Globus pallidus (tissue), 1 donor: ENCODE measurements at places on chromosomes 3 and 15.

DNA sequence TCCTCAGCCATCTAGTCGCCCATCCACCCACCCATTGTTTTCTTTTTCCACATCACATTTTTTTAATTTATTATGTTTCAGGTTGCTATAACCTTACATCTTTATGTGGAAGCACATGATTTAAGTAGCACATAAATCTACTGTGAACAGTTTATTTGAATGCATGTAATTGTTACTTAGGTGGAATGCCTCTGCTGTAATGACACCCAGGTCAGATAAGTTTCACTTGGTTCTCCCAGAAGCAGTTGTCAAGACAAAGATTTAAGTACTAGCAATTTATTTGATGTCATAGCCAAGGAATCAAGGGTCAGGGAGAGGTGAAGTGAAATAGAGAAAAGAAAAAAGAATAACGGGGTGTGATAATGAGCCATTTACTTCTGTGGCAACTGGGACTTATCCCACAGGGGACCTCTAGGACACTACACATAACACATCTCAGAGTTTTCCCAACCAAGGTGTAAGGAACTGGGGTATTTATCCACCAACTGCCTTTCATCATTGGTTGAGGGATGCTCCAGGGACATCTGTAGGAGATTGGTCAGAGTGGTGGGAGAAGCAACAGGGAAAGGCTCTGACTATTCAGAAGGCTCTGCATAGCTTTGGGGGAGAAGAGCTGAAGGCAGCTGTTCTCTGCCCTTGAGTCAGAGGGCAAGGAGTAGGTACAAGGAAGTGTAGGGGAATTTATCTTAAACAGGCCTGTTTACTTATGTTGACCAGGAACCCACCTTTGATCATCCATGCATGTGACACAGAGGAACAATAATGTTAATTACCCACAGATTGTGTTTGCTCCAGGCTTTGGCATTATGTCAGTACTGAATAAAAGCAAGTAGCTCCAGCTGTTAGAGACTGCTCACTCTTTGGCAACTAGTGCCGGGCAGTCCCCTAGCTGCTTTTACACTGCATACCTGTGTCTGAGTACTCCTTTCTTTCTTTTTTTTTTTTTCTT lies 94.8 kb downstream of the CD200R1L start:
- no peak for DNase-seq

DNA sequence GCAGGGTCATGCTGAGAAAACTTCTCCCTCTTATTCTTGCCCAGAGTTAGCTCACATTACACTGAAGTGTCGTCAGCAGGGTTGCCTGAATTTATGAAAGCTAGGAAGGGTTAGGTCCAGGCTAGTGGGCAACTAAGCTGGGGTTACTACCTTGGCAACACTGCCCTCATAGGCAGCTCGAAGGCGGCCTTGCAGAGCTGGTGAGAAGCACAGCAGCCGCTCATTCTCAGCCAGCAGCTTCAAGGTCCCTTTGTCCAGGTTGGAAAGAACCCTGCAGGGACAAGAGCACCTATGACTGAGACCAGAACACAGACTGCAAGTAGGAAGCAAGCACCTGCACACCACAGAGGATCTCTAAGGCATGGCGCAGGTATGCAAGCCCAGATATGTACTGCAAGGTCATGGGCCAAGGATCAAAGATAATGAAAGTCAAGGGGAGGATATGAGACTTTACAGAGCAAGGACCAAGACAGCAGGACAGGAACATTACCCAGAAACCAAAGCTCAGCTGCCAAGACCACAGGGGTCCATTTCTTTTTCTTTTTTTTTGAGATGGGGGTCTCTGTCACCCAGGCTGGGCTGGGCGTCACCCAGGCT lies 2.8 kb downstream of the CDAN1 start:
- no peak for DNase-seq

- no peak for DNase-seq
These were observed 48.7 kb upstream of the CMSS1 start for GRCh38 chr3:99768808-99769501.

- DNase-seq: no peak
These were observed 37.6 kb downstream of the SCN5A start for GRCh38 chr3:38611866-38612265.

- no peak for DNase-seq
These were observed 16.6 kb downstream of the GP9 start for GRCh38 chr3:129077222-129077621.

DNA sequence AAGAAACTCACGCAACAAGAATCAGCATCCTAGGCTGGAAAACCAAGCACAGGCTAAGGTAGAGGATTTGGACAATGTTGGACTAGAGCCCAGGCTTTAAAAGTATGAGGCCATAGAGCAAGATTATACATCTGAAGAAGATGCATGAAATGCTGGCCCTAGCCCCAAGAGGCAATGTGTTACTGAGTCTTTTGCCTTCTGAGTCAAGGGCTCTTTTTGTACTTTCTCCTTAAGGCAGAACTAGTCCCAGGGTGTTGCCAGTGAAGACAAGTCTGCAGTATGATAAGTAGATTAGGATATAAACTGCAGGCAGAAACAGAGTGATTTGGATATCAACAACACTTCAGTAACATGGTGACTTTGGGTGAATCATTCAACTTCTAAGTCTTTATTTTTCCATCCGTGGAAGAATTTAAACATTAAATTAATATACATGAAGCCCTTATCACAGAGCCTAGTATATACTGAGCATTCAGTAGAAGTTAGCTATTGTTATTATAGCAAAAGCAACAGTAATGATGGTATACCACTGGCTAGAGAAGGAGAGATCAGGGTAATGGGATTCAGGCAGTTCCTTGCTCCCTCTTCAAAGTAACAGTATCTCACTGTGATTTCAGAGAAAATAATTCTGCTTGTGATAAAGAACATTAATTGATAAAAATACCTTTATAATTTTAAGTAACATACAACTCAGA lies 99.9 kb upstream of the MLF1 start:
- DNase-seq: no peak

GRCh38 chr3:4656059-4656458 lies 162.9 kb downstream of the ITPR1 start:
- peak; percentile 65 for DNase-seq

- no peak for DNase-seq
These were observed 36.4 kb downstream of the RFTN1 start for GRCh38 chr3:16477056-16477455.

DNA sequence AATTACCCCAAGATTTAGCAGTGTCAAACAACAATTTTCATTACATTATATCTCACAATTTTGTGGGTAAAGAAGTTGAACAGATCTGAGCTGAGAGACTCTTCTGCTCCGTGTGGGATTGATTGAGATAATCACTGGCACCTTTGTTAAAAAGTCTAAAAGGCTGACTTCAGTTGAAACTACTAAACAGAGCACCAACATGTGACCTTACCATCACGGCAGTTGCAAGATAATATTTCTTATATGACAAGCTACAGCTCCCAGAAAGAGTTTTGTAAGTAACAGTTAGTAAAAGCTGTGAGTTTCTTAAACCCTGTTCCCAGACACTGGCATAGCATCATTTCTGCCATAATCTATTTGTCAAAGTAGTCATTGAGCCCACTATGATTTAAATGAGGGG lies 25.0 kb downstream of the CGGBP1 start:
- DNase-seq: no peak

DNA sequence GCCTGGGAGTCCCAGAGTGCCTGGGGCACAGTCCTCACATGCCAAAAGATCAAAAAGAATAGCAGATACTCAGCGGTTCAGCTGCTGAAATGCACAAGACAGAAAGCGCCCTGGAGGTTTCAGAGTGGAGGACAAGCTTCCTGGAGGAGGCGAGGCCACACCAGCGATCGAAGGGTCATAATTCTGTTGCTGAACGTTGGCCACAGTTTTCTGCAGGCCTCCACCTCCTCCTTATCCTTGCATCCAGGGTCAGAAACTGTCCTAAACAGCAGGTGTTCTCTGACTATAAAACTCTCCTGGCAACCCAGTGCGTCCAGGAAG lies 220.3 kb upstream of the LINGO1 start:
- no peak for DNase-seq

- no peak for DNase-seq
These were observed 35.8 kb downstream of the SLCO3A1 start for GRCh38 chr15:91889111-91889815.

GRCh38 chr3:70612920-70613319 lies 300.5 kb upstream of the MDFIC2 start:
- no peak for DNase-seq

DNA sequence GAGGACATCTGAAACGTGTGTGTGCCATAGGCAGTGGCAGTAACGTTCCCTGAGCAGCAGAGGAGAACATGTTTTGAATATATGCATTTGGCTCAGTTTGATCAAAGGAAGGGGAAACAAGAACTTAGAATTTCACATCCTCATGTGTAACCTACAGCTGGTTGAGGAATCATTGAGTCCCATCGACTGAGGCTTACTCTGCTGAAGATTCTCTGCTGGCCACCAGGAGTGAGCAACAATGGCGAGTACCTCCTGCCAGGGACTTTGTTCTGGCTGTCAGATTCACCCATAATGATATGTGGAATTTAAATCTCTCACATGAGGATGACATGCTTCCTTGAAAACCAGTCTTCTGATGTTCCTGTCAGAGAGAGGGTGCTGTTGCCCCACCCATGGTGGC lies 21.3 kb downstream of the GORASP1 start:
- DNase-seq: no peak

- no peak for DNase-seq
These were observed 91.3 kb downstream of the RAB11A start for GRCh38 chr15:65960586-65960985.

- no peak for DNase-seq
These were observed 326.2 kb downstream of the CTNNB1 start for GRCh38 chr3:41525303-41526064.

DNA sequence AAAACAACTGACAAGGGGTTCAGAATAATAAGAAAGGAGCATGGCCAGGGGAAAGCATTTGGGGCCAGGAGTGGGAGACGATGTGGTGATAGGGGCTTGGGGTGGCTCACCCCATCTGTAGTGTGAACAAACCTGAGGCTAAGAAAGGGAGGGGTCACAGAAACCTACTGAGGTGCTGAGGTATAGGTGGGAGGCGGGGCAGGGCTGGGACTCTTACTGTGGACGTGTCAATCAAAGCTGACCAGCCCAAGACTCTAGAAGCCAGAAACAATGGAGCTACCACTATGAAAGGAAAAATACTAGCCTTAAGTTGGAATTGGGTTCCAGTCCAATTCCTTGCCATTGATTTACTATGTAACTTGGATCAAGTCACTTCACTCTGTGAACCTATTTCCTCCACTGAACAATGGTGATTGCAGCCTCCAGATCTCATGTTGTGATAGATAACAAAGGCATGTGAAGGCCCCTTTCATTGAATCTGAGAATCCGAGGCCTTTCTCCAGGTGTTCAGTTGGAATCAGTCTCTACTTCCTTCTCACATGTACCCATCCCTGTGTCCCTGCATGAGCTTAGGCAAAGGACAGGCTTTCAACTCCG lies 260.9 kb upstream of the HES1 start:
- DNase-seq: no peak
